PC-3 (cell line): ENCODE measurements at places on chromosomes 1 and 21. TPM values are rescaled to one million over a fixed set of nuclear protein-coding genes. Genes with fewer than 3 reads are reported as not detected.

Gene TTC39A
- total RNA-seq = 11.1 and 12.3 TPM in 2 replicates

Gene KCNJ9
- total RNA-seq = not detected in 2 replicates

Gene CRABP2
- 120 and 150 TPM in 2 replicates for total RNA-seq

Gene NBPF8
- 19.3 and 19.8 TPM in 2 replicates for total RNA-seq

- DNase-seq = no peak
Measured at GRCh38 chr1:30777060-30777903, 19.7 kb upstream of the LAPTM5 start.

GRCh38 chr1:37250371-37250770 is 216.1 kb upstream of the GRIK3 start:
- no peak for DNase-seq

DNA sequence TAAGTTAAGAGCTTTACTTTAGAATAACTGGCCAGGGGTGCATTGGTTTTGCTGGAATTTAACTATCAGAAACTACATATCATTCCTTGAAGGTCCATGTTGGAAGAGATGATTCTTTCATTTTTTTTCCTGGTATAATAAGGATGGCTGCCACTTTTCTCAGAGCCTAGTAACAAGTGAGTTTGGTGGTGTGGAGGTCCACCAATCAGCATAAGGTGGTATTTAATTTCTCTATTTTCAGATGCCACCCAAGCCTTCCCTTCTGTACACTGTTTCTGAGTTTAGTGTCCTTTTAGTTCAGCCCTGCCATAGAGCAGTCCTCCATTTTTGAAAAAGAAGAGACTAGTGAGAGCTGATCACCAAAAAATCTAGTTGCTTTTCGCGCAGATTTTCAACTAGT is 386.3 kb downstream of the USP25 start:
- DNase-seq = no peak

DNA sequence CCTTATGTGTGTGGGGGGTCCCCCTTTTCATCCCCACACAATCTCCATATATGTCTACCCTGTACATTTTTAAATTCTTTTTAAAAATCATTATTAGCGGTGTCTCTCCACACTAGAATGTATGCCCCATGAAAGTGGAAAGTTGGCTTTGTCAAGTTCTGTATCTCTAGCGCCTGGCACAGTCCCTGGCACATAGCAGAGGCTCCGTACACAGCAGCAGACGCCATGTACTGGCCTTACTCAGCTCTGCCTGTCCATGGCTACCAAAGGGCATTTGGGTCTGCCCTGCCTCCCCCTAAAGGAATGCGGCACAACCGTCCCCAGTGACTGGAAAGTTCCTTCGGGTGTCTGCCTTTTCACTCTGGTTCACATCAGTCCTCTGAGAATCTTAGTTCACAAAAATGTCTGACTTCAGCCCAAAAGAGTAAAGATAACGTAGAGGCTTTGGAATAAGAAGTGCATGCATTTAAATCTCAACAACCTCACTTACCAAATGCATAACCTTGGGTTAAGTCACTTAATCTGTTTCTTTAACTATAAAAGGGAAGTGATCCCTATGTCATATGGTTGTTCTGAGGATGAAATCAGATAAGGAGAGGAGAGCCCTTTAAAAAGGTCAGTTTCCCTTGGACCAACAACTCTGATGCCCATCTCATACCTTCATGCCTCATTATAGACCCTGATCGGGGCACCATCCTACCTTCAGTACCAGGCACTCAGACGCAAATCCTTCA is 61.1 kb downstream of the CD46 start:
- DNase-seq = no peak
